ENCODE measurements at places on chromosomes 7 and 10.

- DNase-seq: no peak
Observed at GRCh38 chr7:26454180-26454579, 162.5 kb downstream of the SNX10 start.

DNA sequence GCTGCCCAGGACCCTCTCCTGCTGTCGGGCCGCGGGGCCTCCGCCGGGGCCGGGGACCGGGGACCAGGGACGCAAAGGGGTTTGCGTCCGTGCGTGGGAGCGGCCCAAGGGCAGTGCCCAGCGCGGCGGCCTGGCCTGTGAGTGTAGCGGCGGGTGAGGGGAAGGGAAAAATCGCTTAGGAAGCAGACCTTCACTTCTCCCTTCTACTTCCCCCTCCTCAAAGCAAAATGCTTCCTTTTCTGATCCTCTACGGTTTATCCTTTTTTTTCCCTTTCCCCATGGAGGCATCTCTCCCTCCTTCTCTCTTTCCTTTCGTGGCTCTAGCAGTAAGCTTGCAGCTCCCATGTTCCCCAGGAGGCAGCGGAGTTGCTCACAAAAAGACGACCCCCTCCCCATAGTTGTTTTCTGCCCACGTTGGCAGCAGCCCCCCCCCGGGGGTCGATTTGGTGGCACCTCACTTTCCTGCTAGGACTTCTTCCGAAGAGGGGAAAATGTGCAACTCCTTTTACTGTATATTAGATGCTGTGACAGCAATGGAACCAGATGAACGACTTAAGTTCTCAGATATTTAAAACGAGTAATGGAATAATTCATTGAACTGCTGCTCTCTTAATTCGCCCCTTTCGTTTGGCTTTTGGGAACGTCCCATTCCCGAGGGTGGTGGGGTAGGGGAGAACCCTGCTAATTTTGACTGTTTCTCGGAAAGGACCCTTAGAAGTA lies 724 bp downstream of the CAPZA2 start:
- no peak for DNase-seq

DNA sequence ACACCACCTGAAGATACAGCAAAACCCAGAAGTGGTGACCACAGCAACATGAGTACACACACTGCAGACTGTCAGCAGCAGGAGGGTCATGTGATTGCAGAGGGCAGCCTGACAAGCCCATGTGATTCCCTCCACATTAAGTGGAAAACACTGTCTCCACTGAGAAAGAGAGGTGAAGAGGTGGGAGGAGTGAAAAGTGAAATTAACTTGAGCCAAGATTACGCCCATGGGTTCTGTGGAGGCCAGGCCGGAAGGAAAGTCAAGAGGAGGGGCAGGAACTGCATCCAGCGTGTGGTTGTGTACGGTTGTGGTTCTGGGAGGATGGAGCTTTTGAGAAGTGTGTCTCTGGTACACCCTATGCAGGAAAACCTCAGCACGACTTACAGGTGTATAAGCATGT lies 138.5 kb downstream of the PLXNA4 start:
- DNase-seq: no peak

GRCh38 chr10:116115036-116115641 lies 157.9 kb downstream of the GFRA1 start:
- DNase-seq: no peak

DNA sequence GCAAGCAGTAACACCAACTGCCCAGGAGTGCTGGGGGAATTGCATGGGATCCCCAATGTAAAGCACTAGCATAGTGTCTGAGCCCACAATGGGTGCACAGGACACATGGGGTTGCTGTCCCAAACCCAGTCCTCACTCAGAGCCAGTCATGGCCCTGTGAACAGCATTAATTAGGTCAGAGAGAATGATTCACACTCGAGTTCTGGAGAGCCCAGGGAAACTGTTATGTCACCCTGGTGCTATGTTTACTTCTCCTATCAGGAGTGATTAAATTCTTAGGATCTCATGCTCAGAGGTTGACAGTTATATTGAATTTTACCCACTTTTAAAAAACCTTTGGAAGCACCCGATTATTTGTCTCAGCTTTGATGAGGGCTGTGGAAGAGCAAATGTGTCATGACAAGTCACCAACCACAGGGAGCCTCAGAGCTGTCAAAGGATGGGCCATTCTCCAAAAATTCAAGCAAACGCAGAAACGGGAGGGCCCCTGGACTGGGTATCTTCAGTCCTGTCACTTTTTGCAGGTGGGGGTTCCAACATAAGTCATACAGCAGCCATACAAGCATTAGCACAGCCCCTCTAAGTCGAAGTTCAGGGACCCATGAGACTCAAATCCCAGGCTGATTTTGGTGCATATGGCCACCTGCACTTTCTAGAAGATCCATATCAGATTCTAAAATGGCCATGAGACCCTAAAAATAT lies 1.3 kb upstream of the RASSF4 start:
- DNase-seq: no peak

GRCh38 chr7:2572101-2572842 lies 13.5 kb downstream of the IQCE start:
- DNase-seq: no peak

DNA sequence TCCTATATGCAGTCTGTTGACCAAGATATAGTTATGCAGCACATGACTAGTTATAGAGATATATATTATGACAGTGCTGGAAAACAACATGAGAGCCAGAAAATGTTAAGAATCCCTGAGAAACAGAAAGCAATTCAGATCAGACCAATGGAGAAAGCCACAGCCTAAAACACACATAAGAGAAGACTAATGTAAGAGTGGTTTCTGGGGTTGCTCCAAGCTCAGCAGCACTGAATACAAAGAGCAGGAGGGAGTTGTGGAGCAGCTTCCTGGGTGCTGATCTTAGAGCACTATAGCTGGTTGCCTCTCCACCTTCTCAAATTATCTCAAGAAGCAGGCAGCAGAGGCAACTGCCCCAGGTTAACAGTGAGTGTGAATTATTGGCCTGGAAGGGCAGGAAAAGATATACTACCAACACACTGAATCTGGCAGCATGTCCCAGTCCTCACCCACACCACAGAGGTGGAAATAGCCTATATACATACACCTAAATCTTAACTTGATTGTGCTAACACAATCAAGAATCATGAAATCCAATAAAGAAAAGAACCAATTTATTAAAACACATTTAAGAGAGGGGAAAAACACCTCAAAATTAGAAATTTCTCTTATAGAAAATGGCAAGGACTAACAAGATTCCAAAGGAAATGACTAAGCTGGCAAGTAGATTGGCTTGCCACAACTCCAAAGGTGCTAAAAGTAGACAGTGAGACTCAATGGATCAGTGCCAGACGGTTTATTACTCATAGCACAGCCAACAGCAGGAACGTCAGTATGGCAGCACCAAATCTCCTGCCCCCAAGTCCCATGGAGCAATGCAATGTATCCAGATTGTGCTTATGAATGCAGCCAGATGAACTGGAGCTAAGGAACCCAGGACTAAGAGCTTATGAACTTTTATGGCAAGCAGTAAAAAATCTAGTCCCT lies 5.1 kb downstream of the PTTG1IP2 start:
- DNase-seq: no peak

DNA sequence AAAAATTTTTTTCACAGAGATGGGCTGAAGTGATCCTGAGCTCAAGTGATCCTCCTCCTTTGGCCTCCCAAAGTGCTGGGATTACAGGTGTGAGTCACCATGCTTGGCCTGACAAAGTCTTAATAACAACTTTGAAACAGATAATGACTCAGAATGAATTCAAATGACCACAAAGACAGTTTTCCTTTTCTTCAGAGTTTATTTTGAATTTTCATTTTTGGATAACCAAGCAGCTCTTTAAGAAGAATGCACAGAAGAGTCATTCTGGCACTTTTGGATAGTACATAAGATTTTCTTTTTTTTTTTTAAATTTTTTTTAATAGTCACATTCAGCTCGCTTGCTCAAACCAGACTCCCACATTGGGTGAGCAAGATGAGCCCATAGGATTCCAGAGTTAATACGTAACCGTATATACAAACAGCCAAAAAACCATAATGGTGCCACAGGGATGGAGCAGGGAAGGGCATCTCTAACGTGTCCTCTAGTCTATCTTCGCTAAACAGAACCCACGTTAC lies 43.0 kb upstream of the NMT2 start:
- DNase-seq: no peak

DNA sequence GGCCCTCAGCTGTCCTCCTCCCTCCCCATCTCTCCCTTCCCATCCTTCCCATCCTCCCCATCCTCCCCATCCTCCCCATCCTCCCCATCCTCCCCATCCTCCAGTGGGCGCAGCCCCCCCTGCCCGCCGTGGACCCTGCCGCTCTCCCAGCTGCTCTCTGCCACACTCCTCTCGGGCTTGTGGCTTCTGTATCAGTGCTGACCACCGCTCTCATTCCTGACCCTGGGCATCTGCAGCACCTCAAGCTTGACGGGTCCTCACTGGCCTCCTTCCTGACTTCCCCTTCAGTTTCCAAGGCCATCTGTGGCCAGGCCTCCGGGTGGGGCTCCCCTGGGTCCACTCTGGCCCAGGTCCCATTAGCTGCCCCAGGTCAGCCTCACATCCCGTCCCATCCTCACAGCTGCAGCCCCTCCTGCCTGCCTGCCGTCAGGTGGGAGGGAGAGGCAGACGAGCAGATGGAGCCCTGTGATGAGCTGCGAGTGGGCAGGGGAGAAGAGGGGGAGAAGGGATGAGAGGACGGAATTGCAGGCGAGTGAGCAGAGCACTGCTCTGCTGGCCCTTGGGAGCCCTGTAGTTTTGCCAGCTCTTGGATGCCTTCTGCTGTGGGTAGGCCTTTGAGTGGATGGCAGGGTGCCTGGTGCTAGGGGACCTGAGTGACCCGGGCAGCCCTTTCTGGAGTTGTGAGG lies 35.7 kb downstream of the LHPP start:
- no peak for DNase-seq

DNA sequence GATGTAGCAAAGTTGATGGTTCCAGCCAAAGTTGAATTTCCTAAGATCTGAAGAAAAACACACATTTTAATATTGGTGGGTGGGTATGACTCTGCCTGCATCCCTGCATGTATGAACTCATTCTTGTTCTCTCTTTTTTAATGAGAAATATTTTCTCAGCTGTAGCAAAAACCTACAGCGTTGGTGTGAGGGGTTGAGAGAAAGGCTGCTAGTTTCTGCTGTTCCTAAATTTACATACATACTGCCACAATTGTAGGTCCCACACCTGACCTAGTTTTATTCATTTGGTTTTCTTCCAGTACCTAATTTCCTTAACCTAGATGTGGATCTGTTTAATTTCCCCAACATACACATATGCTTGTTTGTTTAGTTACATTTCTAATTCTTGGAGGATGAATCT lies 4.6 kb downstream of the AGFG2 start:
- no peak for DNase-seq

Measured in stimulated activated CD8-positive, alpha-beta memory T cell treated with anti-CD3 and anti-CD28 coated beads, Interleukin-7, amount 100 ng/mL, for 1 hour (primary cell).